Stimulated activated CD8-positive, alpha-beta memory T cell treated with anti-CD3 and anti-CD28 coated beads, Interleukin-15, amount 100 ng/mL, for 24 hours (primary cell): ENCODE measurements at places on chromosomes 12 and 14.

DNA sequence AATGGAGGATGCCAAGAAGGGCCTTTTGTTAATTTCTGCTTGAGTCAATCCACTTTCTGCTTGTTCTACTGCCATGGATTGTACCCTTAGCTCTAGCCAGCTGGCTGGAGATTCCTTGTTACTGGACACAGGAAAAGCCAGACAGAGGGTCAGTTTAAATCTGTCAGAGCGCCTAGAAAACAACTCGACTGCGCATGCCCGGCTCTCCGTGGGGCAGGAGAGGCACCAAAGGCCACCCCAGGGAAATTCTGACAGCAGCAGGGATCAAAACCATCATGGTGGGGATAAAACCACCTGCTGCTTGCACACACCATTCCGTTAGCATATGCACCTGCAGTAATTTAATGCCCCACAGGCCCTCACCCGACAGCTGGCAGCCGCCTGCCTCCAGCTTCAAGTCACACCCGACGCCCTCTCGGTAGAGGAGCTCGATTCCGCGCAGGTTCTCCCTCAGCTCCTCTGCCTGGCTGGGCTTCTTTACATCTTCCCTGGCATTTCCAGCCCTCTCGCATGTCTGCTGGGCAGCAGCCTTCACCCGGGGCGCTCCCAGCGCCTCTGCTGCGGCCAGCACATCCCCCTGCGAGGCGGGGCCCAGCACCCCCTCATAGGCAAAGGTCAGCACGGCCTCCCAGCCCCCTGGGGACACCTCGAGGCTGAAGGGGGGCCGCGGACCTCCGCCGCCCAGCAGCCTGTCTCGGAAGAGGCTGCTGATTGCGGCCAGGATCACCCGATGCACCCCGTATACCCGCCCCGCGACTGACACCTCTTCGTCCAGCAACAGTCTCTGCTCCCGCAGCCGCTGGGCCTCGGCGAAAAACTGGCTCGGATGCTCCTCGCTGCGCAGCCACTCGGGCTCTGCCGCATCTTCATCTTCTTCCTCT lies 1.0 kb downstream of the KLHL33 start:
- DNase-seq, result no peak

GRCh38 chr14:86243158-86243557 lies 713.2 kb downstream of the FLRT2 start:
- no peak for DNase-seq

DNA sequence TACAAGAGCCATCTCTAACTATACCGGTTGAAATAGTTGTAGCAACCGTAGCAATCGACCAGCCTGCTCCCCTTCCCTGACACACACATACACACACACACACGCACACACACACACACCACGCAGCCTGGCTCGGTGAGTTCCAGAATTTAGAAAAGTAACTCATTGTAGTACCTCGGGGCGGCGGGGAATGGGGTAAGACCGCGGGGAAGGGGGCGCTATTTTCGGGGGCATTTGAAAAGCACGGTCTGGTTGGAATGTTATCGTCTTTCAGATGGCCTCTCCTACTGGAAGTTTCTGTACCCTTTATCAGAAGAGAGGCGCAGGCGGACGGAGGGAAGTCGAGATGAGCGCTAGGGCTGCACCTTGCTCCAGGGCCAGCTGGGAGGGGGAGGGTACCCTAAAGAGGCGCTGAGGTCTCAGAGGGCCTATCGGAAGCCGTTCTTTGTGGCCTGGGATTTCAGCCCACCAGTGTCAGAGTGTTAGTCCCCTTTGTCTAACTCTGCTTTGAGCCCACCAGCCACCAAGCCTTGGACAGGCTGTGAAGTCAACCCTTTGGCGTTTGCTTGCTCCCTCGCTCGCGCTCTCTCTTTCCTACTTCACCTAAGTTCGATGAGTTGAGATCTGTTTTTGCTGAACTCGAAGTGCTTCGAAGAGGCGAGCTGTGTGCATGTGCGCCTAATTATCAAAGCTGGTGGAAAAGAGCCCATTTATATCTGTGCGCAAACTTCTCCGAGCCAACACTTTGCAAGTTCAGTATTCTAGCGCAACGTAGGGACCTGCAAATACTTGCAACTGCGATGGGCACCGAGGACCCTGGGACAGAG lies 837 bp downstream of the COL2A1 start:
- DNase-seq, result no peak

DNA sequence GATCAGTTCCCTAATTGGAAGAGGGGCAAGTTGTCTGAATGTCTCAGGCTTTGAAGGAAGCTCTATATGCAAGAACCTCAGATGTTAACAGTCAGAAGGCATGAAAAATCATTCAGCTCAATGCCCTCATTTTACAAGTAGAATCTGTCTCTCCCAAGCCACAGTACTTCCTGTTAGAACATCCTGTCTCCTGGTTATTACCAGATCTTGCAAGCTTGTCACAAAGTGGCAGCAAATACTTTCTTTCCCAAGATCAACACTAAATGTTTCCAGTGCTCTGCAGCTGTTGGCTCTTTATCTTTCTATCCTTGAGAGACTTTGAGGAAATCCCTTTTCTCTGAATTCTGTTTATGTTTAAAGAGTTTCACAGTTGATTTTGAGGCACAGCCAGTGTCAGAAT lies 235.5 kb downstream of the AKAP6 start:
- DNase-seq, result no peak
